Regular cardiac myocyte (primary cell): ENCODE measurements at places on chromosomes 6 and 20. TPM values are rescaled to one million over a fixed set of nuclear protein-coding genes. Genes with fewer than 3 reads are reported as not detected.

Gene STMND1
- not detected in 2 replicates for total RNA-seq

Gene AVP
- total RNA-seq, result not detected in 2 replicates

Gene TRIM15
- total RNA-seq, result not detected in 2 replicates

Gene BPIFB4
- not detected in 2 replicates for total RNA-seq

Gene LYRM4
- 20.1 and 29.9 TPM in 2 replicates for total RNA-seq

Gene MLIP
- total RNA-seq, result not detected in 2 replicates

Gene SLC32A1
- total RNA-seq, result under 0.01 TPM in 1 of 2 replicates, not detected in the other

Gene LY86
- total RNA-seq, result not detected in 2 replicates

Gene KCNB1
- under 0.01 TPM in 2 replicates for total RNA-seq

Gene WFDC12
- total RNA-seq, result 0.28 TPM in 1 of 2 replicates, not detected in the other

Gene NR2E1
- total RNA-seq, result not detected in 2 replicates

Gene UBD
- not detected in 2 replicates for total RNA-seq

Gene DLL1
- 0.38 and 1.7 TPM in 2 replicates for total RNA-seq

Gene MICB
- 9.0 and 20.7 TPM in 2 replicates for total RNA-seq

Gene SOBP
- total RNA-seq, result 4.6 and 11.6 TPM in 2 replicates

Gene EPHA7
- total RNA-seq, result 0.28 and 1.3 TPM in 2 replicates

Gene OTOR
- not detected in 2 replicates for total RNA-seq

Gene RIPPLY2
- total RNA-seq, result not detected in 2 replicates

Gene MAFB
- total RNA-seq, result under 0.01 and 0.19 TPM in 2 replicates

Gene IPCEF1
- under 0.01 TPM in 1 of 2 replicates, not detected in the other for total RNA-seq

Gene KIF13A
- total RNA-seq, result 56.2 and 73.9 TPM in 2 replicates
